ENCODE measurements at places on chromosomes 12 and 14. TPM values are rescaled to one million over a fixed set of nuclear protein-coding genes. Genes with fewer than 3 reads are reported as not detected.

ATXN3 gene
- 50.2 TPM for total RNA-seq

INF2 gene
- total RNA-seq = 124 TPM

HOXC9 gene
- total RNA-seq = not detected

PAX9 gene
- total RNA-seq = not detected

KRT80 gene
- not detected for total RNA-seq

CYP27B1 gene
- 1.2 TPM for total RNA-seq

DLGAP5 gene
- total RNA-seq = 0.49 TPM
